ENCODE measurements at places on chromosomes 3 and 15.

- DNase-seq = no peak
These were observed 293.5 kb downstream of the KBTBD8 start for GRCh38 chr3:67291287-67292252.

DNA sequence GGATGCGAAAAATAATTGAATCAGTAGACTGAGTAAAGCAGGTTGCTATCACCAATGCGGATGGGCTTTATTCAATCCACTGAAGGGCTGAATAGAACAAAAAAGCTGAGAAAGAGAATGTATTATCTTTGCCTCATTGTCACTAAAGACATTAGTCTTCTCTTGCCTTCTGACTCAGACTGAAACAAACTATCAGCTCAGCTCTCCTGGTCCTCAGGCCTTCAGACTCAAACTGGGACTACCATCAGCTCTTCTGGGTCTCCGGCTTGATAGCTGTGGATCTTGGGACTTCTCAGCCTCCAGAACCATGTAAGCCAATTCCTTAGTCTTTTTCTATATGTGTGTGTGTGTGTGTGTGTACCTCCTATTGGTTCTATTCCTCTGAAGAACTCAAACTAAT is 12.6 kb downstream of the IFT57 start:
- DNase-seq = no peak

GRCh38 chr15:45392584-45392855 is 14.2 kb upstream of the GATM start:
- DNase-seq = no peak

DNA sequence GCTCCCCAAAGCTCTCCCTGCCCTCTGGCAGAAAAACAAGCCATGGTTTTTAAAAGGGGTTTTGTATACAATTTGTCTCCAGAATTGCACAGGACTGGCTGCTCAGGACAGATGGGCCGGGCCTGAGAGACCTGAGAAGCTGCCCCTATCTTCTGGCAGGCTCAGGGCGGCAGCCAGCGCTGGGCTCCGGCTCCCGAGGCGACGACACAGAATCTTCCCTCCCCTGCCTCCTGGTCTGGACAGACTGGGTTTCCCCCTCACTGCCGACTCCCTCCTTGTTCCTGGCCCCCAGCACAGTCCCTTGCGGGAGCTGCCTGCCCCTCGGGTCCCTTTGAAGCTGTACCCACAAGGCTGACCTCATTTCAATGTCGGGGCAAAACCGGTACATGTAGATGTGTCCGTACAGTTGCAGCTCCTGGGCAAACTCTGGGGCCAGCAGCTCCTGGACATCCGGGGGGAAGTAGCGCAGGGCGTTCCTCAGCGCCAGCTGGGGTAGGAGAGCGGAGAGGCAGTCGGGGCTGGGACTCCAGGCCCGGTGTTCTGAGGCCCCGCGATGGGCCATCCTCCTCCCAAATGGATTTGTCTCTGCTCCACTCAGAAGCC is 7.2 kb downstream of the UROC1 start:
- DNase-seq = no peak

DNA sequence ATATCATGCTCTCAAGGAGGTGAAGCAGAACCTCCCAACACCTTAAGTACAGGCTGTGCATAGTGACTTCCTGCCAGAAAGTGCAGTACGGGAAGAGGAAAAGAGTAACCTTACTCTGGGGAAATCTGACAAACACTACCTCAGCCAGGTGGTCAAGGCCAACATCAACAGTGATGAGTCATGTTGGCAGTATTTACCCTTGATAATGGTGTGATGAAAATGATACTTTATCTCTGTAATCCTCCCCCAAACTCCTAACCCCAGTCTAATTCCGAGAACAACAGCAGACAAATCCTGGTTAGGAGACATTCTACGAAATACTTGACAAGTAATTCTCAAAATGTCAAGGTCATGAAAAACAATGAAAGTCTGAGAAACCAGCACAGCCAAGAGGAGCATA is 26.5 kb downstream of the ANKDD1A start:
- DNase-seq = no peak

- DNase-seq = peak; percentile 26
These were observed 106.6 kb downstream of the SSR3 start for GRCh38 chr3:156448300-156448699.

DNA sequence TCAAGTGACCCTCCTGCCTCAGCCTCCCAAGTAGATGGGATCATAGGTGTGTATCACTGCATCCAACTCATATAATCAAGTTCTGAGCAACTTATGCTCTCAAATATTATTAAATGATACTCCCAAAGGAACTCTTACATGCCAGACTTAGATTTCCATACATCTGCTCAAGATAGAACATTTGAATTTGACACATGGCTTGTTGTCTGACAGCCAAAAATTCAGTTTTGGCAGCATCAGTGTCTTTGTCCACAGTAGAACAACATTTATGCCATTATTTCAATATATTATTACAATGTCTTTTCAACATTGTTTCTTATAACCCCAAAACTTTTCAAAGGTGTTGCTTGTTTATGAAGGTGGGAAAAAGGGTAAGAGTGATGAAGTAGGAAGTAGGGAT is 116.2 kb downstream of the SUCNR1 start:
- no peak for DNase-seq

DNA sequence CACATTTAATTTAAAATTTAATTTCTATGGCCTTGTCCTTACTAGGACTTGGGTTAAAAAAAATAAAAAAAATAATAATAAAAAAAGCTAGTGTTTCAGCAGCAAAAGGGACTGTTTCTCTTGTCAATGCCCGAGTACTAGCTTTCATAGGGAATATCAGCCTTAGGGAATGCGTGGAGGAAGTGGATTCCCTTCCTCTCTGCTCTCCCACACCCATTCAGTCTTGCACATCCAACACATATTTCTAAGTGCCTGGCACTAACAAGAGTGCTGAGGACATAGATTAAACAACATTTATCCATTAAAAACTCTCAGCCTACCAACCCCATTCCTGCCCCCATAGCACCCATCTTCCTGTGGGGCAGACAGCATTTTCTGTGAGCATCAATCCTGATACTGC is 6.2 kb downstream of the ZNF385D start:
- no peak for DNase-seq

DNA sequence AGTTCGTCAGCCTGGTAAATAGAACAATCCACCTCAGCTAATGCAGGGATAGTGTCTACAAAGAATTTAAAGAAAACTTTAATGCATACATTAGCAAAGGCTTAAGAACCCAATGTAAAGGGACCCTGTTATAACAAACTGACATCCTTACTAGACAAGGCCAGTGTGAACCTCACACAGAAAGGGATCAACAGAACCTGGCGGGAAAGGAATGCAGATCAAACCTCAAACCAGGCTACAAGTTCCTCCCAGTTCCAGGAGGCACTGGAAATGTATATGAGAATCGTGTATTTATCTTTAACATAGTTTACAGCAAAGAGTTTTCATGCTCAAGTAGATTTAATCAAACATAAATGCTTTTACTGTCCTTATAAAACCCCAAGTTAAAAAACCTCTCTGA is 37.6 kb upstream of the ATP11B start:
- DNase-seq = no peak

DNA sequence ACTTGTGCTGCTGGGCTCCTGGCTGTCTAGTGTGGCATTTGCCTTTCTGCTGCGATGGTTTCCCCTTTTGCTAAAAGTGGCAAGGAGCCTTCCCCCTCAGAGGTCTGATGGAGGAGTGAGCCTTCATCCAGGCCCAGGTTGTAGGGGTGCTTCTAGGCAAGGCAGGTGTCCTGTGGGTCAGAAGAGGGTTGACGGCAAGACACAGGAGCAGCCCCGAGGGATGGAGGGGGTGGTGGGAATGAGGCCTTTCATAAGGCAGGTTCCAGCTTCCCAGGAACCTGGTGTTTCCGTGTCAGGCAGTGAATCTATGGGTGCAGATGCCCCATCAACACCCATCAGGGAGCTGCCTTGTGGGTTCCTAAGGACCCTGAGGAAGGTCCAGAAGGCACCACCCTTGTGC is 63.0 kb upstream of the TAMM41 start:
- no peak for DNase-seq

DNA sequence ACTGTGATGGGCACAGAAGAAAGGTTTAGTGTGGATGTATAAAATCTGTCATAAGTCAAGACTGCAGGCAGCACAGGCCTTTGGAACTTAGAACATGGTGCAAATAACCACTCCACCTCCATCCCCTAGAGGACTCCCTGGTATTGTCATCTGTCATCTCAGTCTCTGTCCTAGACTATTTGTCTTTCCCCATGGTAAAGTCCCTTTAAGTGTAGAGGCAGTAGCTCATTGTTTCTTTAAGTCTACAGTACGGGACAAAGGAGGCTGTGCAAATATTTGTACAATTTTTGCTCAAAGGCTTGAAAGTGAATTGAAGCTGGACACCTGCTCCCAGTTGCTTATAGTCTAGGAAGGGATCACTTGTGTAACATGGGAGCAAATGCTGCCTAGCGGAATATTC is 3.2 kb upstream of the PXYLP1 start:
- no peak for DNase-seq

DNA sequence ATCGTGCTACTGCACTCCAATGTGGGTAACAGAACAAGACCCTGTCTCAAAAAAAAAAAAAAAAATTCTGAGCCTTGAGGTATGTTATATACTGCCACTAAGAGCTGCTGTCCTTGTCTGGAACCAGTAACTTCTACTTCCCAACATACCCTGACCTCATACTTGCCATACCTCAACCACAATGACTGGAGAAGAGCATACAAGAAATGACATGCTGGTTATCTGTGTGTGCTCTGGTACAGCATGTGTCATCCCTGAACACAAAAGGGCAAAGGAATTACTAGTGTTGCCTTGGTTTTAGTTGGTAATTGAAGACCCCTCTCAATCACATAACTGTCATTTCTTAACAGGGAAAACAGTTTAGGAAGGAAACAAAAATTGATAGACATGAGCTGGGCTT is 54.5 kb downstream of the MRPS25 start:
- DNase-seq = no peak

DNA sequence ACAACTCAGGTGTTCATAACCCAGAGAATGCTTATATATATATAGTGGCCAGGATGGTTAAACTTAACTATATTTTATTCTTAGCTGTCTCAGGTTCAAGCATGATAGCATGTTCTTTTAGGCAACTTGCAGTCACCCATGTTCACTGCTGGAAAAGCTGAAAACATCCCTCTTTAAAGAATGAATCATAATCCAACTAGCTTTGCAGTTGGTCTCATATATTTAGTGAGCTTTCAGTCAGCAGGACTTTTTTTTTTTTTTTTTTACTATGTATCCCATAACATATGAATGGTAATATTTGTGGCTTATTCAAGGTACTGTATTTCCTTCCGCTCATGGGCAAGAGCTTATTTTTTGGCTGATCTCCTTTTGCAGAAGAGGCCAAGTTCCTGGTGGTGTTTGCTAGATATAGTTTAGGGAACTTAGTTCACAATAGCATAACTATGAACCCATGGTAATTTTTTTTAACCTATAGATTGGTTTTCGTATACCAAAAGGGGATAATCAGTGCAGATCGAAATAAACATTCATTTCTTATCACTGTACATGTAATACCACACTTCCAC is 77.6 kb downstream of the CMSS1 start:
- no peak for DNase-seq

DNA sequence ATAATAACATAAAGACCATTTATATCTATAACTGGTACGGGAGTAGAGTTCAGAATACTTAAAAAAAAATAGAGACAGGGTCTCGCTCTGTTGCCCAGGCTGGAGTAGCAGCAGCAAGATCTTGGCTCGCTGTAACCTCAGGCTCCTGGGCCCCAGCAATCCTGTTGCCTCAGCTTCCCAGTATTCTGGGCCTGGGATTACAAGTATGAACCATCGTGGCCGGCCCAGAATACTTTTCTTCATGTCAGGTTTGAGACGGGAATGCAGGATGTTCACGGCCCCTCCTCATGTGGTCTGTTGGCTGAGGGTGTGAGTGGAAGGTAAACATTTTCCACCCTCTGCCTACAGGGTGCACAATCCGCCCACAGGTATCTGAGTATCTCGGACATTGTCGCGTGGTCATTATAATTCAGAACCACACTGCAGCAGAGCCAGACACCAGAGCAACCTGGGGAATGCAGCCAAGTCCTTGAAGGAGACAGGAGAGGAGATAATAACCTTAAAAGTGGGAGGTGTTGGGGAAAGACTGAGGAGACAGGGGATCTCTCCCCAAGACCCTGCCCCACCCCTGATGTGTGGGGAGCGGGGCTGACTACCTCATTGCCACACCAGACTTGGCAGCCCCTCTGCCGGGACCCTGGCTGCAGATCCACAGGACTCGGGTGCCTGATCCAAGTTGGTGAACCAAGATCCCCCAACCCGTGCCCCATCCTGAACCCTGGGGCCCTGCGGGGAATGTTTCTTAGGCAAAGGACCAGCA is 106.8 kb downstream of the ADCY5 start:
- DNase-seq = no peak

DNA sequence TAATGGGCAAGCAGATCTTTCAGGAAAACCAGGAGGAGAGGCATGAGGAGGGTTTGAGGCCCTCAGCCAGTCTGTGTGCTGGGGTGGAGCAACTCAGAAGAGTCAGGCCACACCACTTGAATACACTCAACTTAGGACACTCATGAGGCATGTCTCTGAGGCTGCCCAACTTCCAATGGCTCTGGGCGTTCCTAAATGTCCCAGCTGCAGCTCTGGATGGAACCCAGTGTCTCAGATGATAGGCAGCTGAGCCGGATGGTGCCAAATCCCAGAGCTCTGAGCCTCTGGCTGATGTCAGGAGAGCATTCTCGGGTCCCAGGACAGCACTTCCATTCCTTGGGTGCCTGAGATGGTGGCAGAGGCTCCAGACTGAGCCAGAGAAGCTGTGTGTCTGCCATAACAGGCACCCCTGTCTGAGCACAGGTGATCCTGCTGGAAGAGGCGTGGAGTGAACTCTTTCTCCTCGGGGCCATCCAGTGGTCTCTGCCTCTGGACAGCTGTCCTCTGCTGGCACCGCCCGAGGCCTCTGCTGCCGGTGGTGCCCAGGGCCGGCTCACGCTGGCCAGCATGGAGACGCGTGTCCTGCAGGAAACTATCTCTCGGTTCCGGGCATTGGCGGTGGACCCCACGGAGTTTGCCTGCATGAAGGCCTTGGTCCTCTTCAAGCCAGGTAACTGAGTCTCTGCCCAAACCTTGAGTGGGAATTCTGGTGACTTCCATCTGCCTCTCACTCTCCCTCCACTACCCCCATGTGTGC is 2.8 kb downstream of the NR2E3 start:
- DNase-seq = no peak

- DNase-seq = no peak
These were observed 18.4 kb downstream of the KLF13 start for GRCh38 chr15:31344823-31345605.

DNA sequence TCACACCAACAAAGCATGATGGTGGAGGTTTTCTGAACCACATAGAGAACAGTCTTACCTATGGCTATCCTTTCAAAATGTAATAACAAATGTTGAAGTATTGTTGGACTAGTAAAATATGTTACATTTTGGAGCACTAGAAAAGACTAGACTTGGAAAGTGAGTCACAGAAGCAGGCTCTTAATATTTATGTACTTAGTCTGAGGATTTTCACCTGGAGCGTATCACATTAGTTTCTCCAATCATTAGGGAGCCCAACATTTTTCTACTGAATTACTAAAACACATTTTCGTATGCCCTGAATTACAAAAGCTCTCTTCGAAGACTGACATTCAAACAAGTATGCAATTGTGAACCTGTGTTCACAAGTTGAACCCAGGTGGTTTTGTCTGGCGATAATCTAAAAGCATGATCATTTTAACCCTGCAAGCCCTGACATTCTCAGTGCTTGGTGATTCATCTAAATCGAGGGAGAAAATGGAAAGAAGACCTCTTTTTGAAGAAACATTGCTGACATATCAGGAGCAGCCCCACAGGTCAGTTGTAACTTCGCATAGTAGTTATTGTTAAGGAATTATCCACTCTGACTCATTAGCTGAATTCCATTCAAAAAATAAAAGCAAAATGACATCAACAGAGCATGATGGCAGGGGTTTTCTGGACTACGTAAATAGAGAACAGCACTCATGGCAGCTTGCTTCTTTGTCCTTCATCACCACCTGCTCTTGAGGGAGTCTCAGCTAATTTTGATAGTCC is 679.8 kb upstream of the NECTIN3 start:
- no peak for DNase-seq

All from CD4-positive, alpha-beta T cell treated with Interleukin-4 for 4 hours (primary cell).